ENCODE measurements at places on chromosomes 5 and 9.
A peak's percentile ranks its signal among the peaks of the same experiment; 100 is the strongest.

DNA sequence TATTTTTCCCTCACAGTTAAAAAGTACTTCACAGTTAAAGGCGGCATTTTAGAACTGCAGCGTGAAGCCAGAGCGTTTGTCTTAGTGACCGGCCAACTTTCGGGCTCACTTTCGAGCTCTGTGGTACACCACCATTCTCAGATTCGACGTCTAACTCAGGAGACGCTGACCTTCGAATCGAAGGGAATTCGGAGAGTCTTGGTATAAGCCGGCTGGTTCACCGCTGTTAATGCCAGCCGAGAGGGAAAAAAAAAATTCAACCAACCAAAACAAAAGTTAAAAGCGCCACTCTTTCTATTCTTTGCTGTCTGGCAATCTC, 544 bp upstream of the SNX24 start:
- no peak for DNase-seq

DNA sequence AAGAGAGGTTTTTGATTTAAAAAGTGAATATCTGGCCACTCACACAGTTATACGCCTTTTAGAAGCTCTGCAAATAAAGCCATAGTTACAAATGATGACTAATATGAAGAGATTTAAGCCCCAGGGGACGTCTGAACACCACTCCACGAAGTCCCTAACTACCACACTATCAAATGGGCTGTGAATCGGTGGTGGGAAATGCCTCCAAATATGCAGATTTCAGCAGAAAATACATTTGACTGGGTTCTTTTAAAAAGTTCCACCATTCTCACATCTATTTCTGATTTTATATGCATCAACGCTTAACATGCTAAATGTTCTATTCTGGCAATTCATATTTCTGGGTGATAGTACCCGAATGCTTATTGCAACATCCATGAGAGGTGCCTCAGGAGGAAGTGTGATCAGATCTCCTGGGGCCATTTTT, 22.5 kb downstream of the TICAM2 start:
- DNase-seq = no peak

GRCh38 chr5:158812408-158812807, 287.3 kb downstream of the EBF1 start:
- DNase-seq = peak; percentile 54

GRCh38 chr9:133470427-133470924, 8.4 kb downstream of the SLC2A6 start:
- DNase-seq = no peak

DNA sequence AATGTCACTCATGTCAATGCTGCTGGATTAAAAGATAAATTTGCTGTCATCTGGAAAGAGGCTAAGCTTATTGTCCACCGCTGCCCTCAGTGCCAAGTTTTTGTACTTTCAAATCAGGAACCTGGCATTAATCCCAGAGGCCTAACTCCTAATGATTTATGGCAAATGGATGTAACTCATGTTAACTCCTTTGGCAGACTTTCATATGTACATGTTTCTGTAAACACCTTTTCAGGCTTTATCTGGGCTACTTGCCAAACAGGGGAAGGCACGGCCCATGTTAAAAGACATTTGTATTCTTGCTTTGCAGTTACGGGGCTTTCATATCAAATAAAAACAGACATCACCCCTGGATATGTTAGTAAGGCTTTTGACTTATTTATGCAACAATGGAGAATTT, 608.0 kb upstream of the ACO1 start:
- DNase-seq = no peak

DNA sequence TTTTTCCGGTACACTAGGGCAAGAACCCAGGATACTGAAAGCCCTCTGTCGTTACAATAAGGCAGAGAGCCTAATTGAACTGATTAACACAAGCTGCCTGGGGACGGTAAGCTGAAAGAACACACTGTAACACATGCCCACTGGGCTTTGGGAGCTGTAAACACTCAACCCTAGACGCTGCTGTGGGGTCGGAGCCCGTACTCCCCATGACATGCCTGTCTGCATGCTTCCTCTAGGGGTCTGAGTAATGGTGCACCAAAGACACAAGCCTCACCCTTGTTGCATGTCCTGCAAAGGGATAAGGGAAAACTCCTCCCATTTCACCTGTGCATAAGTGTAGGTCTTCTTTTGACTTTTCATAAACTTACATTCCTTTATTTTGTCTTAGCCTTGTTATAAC, 194.0 kb downstream of the FBXL7 start:
- DNase-seq = no peak

DNA sequence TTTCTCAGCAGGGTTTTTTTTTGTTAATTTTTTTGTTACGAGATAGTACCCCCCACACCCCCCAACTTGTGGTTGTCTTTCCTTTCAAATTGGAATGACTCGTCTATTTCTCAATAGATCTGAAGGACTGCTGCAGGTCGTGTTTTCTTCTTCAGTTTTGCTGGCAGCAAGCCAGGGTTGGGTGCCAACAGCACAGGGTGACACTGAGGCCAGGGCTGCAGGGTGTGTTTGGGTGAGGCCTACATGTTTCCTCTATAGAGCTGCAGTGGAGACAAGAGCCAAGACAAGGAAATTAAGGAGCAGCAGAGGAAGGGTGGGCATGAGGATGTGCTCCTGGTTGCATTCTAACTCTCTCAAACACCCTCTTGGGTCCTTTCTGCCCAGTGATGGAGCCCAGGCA, 52.2 kb downstream of the NXNL2 start:
- DNase-seq = no peak

DNA sequence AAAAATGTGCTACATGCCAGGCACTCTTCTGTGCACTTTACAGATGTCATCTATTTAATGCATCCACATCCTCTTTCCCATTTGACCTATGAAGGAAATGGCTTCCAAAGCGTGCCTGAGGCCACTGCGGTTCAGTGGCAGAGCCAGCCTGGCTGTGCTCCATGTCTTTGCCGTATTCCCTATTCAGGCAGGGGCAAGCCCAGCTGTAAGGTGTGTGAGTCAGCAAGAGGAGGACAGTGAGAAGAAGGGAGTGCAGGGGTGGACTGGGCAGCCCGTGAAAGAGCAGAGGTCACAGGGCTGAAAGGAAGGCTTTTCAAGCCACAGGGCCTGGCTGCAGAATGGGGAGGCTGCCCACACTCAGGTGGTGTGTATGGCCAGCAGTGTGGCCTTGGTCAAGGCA, 91.7 kb downstream of the HRH2 start:
- DNase-seq = no peak

DNA sequence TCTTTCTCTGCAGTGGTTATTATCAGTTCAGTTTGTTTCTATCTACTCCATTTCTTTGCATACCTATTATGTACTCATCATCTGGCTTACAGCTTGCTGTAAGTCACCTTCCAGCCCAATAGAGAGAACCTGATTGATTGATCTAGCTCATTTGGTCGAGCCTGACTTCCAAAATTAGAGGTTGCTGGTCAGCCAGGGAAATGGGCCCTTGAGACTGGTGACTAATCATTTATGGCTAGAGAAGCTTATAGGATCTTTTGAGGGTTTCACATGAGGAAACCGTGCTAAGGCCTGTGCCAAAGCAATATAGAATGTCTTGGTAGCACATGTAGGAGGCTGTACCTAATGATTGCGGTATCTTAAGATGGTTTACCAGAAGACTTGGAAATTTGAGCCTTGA, 5.8 kb downstream of the SREK1 start:
- no peak for DNase-seq

DNA sequence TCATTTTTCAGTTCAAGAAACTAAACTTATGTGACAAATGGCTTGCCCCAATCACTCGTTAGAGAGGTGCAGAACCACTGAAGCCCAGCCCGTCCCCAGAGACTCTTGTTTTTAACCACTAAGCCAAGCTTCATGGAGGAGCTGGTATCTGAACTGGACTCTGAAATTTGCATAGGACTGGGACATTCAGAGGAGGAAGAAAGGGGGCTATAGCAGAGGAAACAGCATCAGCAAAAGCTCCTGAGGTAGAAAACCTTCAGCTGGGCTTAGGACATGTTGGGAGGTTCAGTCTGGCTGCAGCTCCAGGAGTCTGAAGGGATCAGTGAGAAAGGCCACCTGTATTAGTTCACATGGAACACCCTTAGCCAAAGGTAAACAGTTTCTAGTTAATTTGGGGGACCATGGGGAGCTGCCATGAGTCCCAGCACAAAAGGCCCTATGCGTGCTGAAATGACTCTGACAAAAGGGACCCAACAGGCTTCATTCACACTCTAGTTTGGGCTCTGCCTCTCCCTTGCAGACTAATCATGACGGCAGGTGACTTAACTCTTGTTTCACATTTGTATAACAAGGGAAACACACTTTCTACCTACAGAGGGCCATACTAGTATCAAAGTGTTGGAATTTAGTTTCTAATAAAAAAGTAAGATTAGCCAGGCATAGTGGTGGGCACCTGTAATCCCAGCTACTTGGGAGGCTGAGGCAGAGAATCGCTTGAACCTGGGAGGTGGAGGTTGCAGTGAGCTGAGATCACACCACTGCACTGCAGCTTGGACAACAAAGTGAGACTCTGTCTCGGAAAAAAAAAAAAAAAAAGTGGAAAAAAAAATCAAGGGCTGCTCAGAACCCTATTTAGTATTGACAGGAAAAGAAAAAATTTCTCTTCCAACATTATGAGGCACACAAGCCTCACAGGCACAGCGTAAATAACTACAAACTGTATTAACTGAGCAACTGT, 10.2 kb downstream of the FBXO10 start:
- no peak for DNase-seq

DNA sequence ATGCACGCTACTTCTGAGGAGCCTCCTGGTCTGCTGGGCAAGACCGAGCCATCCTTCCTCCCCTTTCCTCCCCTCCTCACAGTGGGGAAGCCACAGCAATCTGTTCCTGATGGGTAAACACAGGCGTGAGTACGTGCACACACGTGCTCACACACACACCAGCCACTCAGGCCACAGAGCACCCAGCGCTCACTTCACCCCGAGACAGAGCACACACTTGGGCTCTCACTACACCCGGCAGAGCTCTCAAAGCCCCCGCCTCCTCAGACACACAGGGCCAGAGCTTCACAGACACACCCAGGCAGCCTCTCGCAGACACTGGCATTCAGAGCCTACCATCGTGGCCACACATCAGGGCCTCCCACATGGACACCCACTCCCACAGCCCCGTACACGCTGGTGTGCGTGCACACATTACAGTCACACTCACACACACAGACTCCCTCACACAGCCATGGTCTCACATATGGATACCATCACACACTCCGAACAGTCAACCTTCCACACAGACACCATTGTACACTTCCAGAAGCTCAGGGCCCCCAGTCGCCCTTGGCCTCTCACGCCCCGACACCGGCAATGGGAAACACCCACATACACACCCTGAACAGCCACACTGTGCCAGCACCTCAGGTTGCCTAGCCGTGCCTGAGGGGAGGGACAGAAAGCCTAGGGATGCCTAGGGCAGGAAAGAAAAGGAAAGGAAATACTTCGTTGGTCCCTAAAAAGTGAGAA, 13.5 kb downstream of the CNTFR start:
- DNase-seq = no peak

GRCh38 chr9:113737517-113738271, 138.4 kb upstream of the ZNF618 start:
- DNase-seq = peak; percentile 5

DNA sequence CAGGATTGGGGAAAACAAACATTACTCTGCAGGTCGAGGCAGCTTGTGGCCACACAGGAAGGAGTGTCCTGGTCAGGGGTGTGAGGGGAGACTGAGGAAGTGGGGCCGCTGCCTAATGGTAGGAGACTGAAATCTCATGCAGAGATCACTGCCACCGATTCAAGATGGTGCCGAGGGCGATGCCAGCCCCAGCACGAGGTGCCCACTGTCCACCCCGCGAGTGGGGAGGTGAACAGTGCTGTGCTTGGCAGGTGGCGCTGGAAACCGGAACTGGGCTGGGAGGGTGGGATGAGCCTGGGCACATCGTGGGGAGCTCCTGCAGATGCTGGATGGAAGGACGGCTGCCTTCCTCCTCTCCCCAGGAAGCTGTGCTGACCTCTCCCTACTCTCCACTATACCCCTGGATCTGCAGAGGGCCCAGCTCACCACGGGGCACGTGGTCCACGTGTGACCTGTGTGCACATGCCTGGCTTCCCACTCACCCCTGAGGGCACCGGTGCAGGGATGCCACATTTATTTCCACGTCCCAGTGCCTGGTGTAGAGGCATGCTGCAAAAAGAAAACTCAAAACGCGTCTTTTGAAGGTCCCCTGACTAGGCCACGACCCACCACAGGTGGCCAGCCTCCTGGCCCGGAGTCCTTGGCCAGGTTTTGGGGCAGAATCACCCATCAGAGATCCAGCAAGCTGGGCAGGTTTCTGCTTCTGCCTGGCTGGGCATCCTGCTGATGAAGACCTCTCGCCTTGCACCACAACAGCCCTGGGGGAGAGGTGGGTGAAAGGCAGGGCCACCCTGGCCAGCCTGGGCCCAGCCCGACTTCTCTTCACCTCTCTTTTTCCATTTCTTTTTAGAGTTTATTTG, 71.7 kb upstream of the FCN1 start:
- no peak for DNase-seq

- no peak for DNase-seq
Measured at GRCh38 chr5:165360366-165360765, 1854.9 kb downstream of the MAT2B start.

DNA sequence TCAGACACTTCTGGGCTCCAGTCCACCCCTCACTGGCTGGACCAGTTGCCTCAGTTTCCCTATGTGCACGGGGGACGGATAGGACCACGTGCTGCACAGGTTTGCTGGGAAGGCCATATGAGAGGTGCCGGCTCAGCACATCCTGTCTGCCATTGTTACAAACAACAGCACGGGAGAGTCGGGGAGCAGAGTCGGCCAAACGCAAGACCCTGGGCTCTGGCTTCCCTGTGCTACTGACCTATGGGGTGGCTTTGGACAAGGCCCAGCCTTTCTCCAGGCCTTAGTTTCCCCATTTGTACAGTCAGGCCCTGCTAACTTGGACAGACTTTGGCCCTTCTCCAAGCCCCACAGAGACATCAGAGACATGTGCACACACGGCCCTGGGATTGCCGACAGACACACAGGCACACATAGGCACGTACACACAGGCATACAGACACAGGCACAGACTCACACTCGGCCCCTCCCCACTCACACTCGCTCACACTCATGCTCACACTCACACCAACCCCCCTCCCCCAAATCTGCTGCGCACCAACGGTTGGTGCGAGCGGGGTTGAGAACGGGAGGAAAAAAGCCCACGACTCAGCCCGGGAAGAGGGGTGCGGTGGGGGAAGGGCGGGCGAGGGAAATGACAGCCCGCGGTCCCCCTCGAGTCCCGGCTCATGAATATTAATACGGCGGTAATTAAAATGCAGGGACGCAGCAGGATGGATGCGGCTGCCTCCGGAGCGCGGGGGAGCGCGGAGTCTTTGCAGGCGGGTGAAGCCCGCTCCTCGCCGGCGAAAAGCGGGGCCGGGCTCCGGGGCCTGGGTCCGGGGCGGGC, 133.0 kb downstream of the C9orf50 start:
- peak; percentile 70 for DNase-seq
